ENCODE measurements at places on chromosomes 5 and 9.

- peaks cover 17% of the 10 kb centered on the region for H3K27me3 ChIP-seq
- no peak overlapping the region for H3K27ac ChIP-seq
- no peaks in the 10 kb centered on the region for H3K36me3 ChIP-seq
- DNase-seq = peak; percentile 27
- no peak overlapping the region for H3K4me3 ChIP-seq
- no peaks in the 10 kb centered on the region for H3K4me1 ChIP-seq
These were observed 36.1 kb upstream of the OSMR start for GRCh38 chr5:38809388-38810359.

- no peaks in the 10 kb centered on the region for H3K4me1 ChIP-seq
- no peak overlapping the region for H3K4me3 ChIP-seq
- no peaks in the 10 kb centered on the region for H3K27me3 ChIP-seq
- DNase-seq = no peak
- no peak overlapping the region for H3K27ac ChIP-seq
- peaks cover 4% of the 10 kb centered on the region for H3K36me3 ChIP-seq
These were observed 120.2 kb upstream of the SAP30L start for GRCh38 chr5:154325566-154325965.

- H3K4me1 ChIP-seq = no peaks in the 10 kb centered on the region
- DNase-seq = no peak
- H3K4me3 ChIP-seq = no peak overlapping the region
- no peaks in the 10 kb centered on the region for H3K27me3 ChIP-seq
These were observed 379.1 kb downstream of the ENC1 start for GRCh38 chr5:74261421-74261820.

DNA sequence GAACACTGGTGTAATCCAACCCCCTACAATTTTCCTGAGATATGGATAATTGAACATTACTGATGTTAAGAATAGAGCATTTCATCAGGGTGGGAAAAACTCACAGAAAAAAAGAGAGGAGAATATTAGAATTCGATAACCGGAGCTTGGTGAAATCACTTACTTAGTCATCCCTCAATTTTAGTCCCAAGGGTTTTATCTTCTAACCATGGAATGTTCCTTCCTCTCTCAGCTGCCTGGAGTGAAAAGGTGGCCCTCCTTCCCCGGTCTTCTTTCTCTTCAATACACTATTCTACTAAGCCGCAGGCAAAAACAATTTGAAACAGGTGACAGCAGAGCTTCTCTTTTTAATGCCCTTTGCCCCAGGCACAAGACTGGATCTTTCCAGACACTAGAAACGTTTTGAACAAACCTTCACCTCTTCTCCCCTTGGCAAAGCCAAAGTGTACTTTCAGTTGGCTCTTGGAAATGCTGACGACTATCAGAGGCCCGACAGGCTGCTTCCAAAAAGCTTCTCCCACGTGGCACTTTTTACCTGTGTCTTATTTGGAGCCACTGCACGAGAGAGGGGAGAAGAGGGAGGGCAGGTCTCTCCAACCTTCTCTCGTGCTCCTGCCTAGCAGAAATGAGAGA is 543.9 kb downstream of the TLE1 start:
- peaks cover 8% of the 10 kb centered on the region for H3K4me1 ChIP-seq
- no peak overlapping the region for H3K27ac ChIP-seq
- no peaks in the 10 kb centered on the region for H3K36me3 ChIP-seq
- no peaks in the 10 kb centered on the region for H3K27me3 ChIP-seq
- H3K4me3 ChIP-seq = no peak overlapping the region

- no peak overlapping the region for H3K4me3 ChIP-seq
- H3K4me1 ChIP-seq = peaks cover 40% of the 10 kb centered on the region
- peaks cover 37% of the 10 kb centered on the region for H3K27me3 ChIP-seq
These were observed 203.3 kb downstream of the MEF2C start for GRCh38 chr5:88679638-88680037.

- no peaks in the 10 kb centered on the region for H3K36me3 ChIP-seq
- H3K4me1 ChIP-seq = no peaks in the 10 kb centered on the region
- no peaks in the 10 kb centered on the region for H3K27me3 ChIP-seq
These were observed 21.8 kb upstream of the PPP2CA start for GRCh38 chr5:134247428-134248224.

- H3K36me3 ChIP-seq = peaks cover 3% of the 10 kb centered on the region
- H3K4me1 ChIP-seq = no peaks in the 10 kb centered on the region
- H3K27me3 ChIP-seq = no peaks in the 10 kb centered on the region
- H3K27ac ChIP-seq = no peak overlapping the region
These were observed 37.6 kb upstream of the SETD9 start for GRCh38 chr5:56871777-56872176.

DNA sequence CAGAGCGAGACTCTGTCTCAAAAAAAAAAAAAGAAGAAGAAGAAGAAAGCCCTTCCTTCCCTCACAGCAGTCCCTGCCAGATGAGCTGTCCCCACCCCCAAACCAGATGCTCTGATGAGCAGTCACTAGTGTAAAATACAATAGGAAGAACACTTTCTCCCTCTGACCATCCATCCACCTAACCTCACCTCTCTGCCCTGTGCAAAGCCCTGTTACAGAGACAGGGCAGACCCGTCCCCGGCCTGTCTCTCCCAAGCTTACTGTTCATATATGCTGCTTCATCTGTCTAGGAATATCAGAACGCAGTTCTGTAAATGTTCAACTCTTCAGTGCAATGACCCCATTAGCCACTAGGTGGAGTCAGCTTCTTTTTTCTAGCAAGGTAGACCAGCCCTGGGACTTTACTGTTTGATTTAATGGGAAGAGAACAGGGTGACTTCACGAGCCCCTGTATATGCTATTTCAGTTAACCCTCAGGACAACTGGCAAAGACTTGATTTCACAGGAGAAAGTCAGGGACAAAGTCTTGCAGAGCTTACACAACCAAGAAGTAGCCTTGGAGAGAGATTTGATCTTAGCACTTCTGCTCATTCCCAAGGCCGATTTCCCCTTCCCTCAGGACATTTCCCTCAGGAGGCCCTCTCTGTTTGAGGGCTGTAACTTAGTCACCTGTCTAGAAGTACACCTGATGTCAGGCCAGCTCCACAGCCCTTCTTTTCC is 14.9 kb upstream of the FGFR4 start:
- H3K27ac ChIP-seq = no peak overlapping the region
- no peaks in the 10 kb centered on the region for H3K27me3 ChIP-seq
- H3K4me1 ChIP-seq = peaks cover 7% of the 10 kb centered on the region
- peak; percentile 30 for DNase-seq
- H3K36me3 ChIP-seq = peaks cover 5% of the 10 kb centered on the region
- no peak overlapping the region for H3K4me3 ChIP-seq

- H3K27ac ChIP-seq = peak overlapping the region; percentile 15
- H3K36me3 ChIP-seq = peaks cover 96% of the 10 kb centered on the region
- DNase-seq = no peak
These were observed 25.2 kb downstream of the CYFIP2 start for GRCh38 chr5:157290981-157291711.

- no peak for DNase-seq
- no peak overlapping the region for H3K27ac ChIP-seq
- H3K36me3 ChIP-seq = no peaks in the 10 kb centered on the region
- H3K4me1 ChIP-seq = no peaks in the 10 kb centered on the region
These were observed 18.5 kb downstream of the OR2V1 start for GRCh38 chr5:181112476-181112875.

GRCh38 chr5:139571543-139571942 is 10.4 kb downstream of the UBE2D2 start:
- H3K27ac ChIP-seq = peak overlapping the region; percentile 43
- DNase-seq = no peak
- peaks cover 15% of the 10 kb centered on the region for H3K36me3 ChIP-seq
- no peak overlapping the region for H3K4me3 ChIP-seq

GRCh38 chr9:89639367-89639795 is 34.6 kb downstream of the GADD45G start:
- no peaks in the 10 kb centered on the region for H3K27me3 ChIP-seq
- H3K4me3 ChIP-seq = no peak overlapping the region
- no peak for DNase-seq
- H3K4me1 ChIP-seq = no peaks in the 10 kb centered on the region

DNA sequence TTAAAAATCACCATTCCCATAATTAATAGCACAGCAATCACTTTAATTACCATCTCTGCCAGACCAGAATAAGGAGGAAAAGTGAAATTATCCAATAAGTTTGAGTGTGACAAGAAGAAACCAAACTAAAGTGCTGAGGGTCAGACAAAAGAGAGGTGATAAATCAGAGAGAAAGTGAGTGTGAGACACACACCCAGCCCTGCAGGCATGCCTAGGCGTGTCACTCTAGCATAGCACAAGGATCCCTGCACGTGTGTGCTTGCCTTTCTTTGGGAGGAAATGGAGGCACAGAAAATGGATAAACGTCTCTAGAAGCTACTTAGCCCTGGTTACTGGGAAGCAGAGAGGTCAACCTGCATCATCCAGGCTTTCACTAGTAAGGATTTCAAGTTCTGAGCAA is 56.2 kb downstream of the SEMA6A start:
- no peaks in the 10 kb centered on the region for H3K4me1 ChIP-seq
- no peak overlapping the region for H3K27ac ChIP-seq
- no peaks in the 10 kb centered on the region for H3K36me3 ChIP-seq
- no peaks in the 10 kb centered on the region for H3K27me3 ChIP-seq

DNA sequence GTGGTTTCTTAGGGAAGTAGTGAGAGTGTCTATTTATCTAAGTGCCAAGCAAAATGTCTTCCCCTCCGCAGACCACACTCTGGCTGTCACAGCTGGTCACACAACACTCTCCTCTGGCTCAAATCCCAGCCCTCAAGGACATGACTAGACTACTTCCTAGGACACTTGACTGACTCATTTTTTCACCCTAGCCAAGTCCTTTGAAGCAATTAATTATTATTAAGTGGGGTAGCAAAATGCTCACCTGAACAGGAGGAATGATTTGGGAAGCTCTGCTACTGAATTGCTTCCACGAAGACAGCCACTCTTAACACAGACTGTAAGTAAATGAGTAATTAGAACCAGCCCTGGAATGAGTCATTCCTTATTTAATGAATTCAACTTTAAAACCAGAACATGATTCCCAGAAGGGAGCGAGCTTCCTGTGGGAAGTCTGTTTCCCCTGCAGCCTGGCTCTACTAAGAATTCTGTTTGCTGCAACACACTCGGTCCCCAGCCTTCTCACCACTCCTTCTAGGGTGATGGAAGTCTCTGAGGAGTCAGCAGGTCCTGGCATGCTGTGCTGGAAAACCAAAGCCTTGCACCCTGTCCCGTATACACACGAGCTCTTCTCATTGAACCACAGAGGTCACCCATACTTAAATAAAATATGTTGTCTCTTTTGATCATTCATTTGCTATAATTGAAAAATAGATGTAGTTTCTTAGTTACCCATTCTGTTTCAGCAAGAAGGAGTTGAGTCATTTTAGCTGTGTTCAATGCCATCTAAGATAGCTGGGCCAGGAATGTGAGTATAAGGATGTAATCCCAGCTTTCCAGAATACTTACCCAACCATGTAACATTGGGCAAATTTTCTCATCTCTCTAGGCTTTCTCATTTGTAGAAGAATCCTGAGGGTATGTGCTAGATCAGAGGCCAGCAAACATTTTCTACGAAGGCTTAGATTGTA is 218.6 kb upstream of the RASEF start:
- no peaks in the 10 kb centered on the region for H3K4me1 ChIP-seq
- H3K27ac ChIP-seq = no peak overlapping the region
- DNase-seq = no peak
- H3K4me3 ChIP-seq = no peak overlapping the region
- no peaks in the 10 kb centered on the region for H3K36me3 ChIP-seq
- no peaks in the 10 kb centered on the region for H3K27me3 ChIP-seq

DNA sequence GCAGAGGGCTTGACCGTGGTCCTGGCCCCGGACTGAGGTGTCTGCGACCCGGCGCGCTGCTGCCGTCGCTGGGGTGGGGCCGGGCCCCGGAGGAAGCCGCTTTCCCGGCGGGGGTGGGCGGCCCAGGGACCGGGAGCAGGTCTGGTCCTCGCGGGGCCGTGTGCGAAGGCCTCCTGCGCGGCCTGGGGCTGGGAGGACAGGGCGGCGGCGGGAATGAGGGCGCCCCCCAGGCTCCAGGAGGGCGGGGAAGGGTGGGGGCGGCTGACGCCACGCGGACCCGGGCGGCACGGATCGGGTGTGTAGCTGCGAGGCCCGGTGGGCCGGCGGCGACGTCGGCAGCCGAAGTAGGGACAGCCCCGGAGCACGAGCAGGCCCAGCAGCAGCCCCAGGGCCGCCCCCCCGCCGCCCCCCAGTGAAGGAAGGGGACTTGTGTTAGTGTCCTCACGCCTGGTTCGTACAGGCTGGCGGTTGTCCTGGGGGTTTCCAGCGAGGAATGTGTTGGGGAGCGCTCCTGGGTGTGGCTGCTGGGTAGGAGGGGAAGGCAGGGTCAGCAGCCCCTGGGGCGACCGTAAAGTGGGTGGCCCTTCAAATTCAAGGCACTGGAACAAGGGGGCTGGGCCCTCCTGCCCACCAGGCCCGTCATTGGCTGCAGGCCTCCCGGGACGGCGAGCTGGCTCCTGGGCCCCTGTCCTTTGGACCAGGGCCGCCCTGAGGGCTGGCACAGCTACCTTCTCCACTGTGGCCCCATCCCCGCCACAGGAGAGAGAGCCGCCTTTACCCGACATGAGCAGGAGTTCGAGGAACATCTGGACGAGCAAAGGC is 597 bp upstream of the TMEM250 start:
- DNase-seq = no peak
- H3K27ac ChIP-seq = peak overlapping the region; percentile 68
- peak overlapping the region; percentile 50 for H3K4me3 ChIP-seq
- H3K4me1 ChIP-seq = peaks cover 51% of the 10 kb centered on the region
- H3K27me3 ChIP-seq = no peaks in the 10 kb centered on the region

DNA sequence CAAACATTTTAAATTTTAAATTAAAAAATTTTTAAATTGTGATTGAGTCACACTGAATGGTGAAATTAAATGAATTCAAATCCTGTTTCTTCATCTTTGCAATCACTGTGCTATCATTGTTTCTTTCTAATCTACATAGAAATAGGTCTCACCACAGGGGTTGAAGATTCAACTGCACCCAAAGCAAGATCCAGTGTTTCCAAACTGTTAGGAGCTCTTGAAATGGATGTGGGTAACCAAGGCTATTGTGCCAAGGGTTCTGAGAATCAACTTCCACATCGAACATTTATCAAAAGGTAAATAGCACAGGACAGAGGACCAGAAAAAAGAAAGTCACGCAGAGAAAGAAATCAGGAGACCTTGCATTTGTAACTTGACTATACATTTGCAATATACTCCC is 172.6 kb upstream of the RASEF start:
- H3K4me1 ChIP-seq = no peaks in the 10 kb centered on the region
- H3K27me3 ChIP-seq = peaks cover 2% of the 10 kb centered on the region
- no peak for DNase-seq
- H3K36me3 ChIP-seq = no peaks in the 10 kb centered on the region

GRCh38 chr9:130589754-130590153 is 10.4 kb downstream of the FUBP3 start:
- H3K4me1 ChIP-seq = no peaks in the 10 kb centered on the region
- H3K27ac ChIP-seq = no peak overlapping the region
- no peak overlapping the region for H3K4me3 ChIP-seq
- H3K27me3 ChIP-seq = no peaks in the 10 kb centered on the region

- no peak overlapping the region for H3K27ac ChIP-seq
- no peak for DNase-seq
- peaks cover 3% of the 10 kb centered on the region for H3K36me3 ChIP-seq
- no peak overlapping the region for H3K4me3 ChIP-seq
- peaks cover 13% of the 10 kb centered on the region for H3K4me1 ChIP-seq
These were observed 5.7 kb downstream of the EGR1 start for GRCh38 chr5:138471052-138471361.

GRCh38 chr5:54874337-54875021 is 110.9 kb downstream of the ESM1 start:
- no peaks in the 10 kb centered on the region for H3K36me3 ChIP-seq
- no peaks in the 10 kb centered on the region for H3K4me1 ChIP-seq
- H3K27ac ChIP-seq = no peak overlapping the region
- H3K4me3 ChIP-seq = no peak overlapping the region
- H3K27me3 ChIP-seq = no peaks in the 10 kb centered on the region

GRCh38 chr5:67413721-67414120 is 217.1 kb upstream of the CD180 start:
- H3K27me3 ChIP-seq = no peaks in the 10 kb centered on the region
- no peak overlapping the region for H3K4me3 ChIP-seq
- no peak overlapping the region for H3K27ac ChIP-seq
- no peaks in the 10 kb centered on the region for H3K36me3 ChIP-seq
- no peak for DNase-seq
